ENCODE measurements at places on chromosomes 16 and 17.

DNA sequence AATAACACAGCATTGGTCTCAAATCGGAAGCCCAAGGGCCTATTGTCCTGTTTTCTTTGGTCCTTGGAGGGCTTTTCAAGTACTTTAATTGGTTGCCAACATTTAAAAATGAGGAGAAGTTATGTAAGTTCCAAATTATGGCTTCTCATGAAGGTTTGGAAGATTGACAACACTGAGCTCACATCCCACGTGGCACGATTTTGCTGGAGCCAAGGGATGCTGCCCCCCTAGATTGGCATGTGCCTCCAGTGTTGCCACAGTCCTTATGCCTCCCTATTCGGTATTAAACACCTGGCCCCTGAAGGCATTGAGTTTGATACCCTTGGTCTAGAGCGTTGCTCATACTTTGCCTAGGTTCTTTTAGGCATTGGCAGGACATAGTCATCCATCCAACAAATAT, 108.0 kb downstream of the ZNF18 start:
- no peak for DNase-seq

GRCh38 chr17:44967026-44967906, 837 bp downstream of the C1QL1 start:
- DNase-seq, result no peak

- DNase-seq, result no peak
Observed at GRCh38 chr16:83781-84615, 6.0 kb downstream of the MPG start.

GRCh38 chr16:87597324-87597830, 4.9 kb upstream of the JPH3 start:
- no peak for DNase-seq

DNA sequence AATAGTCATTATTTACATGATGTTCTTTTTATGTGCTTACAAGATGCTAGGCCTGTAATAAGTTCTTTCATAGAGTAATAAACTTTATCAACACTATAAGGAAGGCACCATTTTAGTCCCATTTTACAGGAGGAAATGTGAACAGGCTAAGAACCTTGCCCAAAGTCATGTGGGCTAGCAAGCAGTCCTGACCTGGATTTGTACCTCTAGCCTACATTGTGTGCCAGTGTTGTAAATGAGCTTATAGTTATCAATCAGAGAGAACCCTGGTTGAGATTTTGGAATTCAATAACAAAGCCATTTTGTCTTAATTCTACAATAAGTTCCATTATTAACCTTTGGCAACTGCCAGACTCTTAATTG, 6.7 kb upstream of the TBKBP1 start:
- DNase-seq, result no peak

- no peak for DNase-seq
Observed at GRCh38 chr17:68185820-68186219, 62.0 kb upstream of the AMZ2 start.

DNA sequence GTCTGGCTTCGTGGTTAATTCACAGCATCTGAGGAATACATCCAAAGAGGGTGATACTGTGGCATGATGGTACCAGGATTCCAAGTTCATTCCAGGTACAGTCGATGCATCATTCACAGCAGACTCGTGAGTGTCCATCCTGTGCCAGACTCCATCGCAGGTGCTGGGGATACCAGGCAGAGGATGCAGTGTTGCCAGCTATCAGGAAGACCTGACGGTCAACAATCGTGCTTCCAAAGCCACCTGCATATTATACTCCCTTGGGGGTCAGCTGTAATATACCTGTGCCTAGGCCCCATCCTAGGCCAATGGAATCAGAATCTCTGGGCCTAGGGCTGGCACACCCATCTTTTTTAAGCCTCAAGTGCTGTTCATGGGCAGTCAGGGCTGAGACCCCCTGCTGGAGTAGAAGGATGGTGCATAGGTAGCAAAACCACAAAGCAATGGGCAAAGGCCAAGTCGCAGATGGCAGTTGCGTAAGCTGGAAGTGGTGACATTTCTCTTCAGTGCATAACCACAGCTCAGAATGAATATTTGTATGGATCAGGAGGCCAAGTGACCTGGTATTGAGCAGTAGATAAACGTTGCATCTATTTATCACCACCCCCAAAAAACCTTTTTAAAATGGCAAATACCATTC, 42.9 kb upstream of the C16orf78 start:
- DNase-seq, result no peak

DNA sequence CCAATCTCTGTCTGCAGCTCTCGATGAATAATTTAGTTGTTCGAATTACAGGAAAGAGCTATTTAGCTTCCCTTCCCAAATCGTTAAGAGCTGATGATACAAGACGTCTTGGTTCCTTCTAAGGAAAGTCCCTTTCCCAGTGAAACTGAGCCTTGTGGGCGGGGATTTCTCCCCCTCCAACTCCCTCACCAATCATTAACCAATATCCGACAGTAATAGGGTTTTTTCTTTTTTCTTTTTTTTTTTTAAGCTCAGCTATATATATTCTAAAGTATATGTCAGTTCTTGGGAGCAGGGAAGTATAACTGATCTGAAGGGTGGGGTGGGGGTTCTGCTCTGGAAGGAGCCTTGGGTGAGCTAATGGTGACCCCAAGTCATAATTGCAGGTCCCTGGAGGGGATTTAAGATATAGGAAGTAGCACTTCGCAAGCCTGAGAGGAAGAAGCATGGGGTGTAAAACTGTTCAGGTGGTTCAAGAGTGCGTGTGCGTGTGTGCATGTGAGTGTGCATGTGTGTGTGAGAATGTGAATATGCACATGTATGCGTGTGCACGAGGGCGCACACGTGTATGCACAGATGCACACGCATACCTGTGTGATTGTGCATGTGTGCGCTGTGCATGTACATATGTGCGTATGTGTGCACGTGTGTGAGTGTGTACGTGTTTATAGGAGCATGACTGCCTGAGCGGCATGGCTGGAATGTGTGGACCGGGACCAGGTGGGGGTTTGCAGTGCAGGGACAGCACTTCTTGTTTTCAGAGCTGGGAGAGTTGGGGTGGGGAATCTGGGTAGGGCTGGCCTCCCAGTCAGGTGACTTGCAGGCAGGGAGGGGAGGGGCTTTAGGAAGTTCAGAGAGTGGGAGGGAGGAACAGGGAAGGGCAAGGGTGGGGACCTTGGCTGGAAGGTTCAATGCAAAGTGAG, 42.7 kb downstream of the SOCS3 start:
- DNase-seq, result no peak

- DNase-seq, result no peak
Observed at GRCh38 chr17:80219763-80220053, 425 bp downstream of the SGSH start.

DNA sequence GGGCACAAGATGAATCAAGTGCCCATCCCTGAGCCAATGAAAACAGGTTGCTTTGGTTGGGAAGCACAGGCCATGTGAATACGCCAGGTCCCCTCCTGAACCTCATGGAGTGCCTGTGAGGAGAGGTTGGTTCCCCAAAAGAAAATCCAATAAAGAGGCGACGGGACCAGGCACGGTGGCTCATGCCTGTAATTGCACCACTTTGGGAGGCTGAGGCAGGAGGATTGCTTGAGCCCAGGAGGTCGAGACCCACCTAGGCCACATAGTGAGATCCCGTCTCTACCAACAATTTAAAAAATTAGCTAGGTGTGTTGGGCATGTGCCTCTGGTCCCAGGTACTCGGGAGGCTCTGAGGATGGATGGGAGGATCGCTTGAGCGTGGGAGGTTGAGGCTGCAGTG, 3.5 kb upstream of the CORO1A start:
- no peak for DNase-seq

DNA sequence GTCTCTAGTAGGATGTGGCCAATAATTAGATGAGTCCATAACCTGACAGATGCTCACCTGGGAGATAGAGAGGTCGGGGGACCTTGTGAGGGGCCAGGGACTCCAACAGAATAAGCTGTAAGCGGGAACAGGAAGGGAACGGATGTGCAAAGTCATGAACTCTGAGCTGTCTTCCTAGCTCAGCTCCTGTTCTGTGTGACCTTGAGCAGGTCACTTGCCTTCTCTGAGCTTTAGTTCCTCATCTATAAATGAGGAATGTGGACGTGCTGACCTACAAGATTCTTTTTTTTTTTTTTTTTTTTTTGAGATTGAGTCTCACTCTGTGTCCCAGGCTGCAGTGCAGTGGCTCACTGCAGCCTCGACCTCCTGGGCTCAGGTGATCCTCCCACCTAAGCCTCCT, 58.9 kb downstream of the AKAP1 start:
- no peak for DNase-seq

DNA sequence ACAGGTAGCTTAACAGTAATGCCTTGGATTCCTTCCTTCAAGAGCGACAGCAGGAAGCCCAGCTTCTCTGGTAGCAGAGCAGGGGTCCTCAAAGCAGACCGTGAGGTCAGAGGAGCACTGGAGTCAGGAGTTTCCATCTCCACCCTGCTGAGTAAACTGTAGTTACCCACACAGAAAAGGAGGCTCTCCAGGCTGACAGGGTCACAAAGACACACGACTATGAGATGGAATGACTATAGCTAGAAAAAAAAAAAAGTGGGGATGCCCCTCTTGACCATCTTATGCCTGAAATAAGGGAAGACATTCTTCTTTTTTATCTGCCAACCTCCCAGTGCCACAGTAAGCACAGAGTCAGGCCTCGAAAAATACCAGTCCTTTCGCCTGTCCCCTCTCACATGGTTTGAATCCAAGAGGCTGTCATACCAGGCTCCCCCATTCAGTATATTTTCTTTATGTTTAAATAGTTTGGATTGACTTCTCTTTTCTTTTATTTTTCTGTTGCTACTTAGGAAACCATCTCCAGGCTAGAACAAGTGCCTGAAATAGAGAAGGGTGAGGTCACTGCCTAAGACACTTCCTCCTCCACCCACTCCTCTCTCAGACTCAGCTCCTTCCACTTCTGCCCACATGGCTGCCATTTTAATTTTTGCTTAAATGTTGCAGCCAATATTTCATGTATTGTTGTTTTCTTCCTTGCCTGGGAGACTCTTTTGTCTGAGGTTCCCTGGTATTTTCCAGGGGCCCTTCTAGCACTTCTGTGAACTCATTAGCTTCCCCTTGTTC, 707.4 kb downstream of the MAF start:
- no peak for DNase-seq

- peak; percentile 25 for DNase-seq
Observed at GRCh38 chr16:2791174-2791573, 3.8 kb upstream of the PRSS33 start.

DNA sequence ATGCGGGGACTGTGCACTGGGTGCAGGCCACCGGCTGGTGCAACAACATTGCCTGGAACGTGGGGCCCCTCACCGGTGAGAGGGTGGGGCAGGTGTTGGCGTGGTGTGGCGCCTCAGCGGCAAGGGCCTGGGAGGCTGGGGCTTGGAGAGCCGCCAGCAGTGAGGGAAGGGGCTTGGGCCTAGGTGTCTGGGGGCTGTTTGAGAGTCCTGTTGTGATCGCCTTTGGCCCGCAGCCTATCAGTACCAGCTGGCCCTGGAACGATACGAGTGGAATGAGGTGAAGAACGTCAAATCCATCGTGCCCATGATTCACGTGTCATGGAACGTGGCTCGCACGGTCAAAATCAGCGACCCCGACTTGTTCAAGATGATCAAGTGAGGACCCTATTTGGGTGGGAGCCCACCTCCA, 2.6 kb upstream of the TMEM88 start:
- no peak for DNase-seq

- DNase-seq, result no peak
Observed at GRCh38 chr16:51757124-51757470, 606.0 kb upstream of the SALL1 start.

DNA sequence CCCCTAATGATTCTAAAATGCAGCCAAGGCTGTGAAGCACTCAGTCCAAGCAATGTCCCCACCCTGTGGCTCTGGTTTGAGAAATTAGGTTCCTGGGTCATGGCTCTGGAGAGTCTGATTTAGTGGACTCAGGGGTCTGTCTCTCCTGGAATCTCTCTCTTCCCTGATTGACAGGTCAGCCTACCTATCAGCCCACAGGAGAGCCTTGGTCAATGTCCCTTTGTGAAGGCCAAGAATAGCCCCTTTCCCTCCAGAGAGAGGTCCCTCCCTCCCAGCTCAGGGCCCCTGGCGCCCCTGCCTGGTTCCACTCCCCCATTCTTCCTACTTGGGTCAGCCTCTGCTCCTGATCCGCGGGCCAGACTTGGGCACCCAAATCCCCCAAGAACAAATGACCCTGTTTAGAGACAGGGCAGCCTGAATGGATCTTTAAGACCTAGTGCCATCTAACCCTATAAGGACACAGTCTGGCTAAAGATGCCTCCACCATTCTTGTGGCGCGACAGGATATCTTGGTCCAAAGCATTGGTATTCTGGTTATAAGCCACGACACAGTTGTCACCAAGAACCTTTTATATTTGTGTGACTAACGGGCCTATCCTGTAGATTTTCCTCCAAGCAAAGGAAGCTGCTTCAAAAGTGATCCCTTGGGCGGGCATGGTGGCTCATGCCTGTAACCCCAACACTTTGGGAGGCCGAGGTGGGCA, 38.3 kb upstream of the PRSS54 start:
- DNase-seq, result no peak

DNA sequence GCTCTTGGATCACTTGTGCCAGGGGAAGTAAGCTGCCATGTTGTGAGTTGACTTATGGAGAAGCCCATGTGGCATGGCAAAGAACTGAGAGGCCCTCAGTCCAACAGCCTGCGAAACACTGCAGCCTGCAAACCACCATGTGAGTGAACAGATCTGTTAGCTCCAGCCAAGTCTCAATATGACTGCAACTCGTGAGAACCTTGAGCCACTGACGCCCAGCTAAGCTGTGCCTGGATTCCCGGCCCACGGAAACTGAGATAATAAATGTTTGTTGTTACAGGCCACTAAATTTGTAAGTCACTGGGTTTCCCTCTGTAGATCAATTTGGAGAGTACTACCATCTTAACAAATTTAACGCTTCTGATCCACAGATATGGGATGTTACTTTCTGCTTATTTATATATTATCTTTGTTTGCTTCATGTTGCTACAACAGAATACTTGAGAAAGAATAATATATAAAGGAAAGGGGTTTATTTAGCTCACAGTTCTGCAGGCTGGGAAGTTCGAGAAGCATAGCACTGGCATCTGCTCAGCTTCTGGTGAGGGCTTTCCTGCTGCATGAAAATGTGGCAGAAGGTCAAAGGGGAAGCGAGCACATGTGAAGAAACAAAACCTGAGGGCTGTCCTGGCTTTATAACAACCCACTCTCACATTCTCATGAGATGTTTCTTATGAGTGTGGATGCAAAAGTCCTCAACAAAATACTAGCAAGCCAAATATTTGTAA, 29.4 kb upstream of the ATP2A3 start:
- DNase-seq, result peak; percentile 36

DNA sequence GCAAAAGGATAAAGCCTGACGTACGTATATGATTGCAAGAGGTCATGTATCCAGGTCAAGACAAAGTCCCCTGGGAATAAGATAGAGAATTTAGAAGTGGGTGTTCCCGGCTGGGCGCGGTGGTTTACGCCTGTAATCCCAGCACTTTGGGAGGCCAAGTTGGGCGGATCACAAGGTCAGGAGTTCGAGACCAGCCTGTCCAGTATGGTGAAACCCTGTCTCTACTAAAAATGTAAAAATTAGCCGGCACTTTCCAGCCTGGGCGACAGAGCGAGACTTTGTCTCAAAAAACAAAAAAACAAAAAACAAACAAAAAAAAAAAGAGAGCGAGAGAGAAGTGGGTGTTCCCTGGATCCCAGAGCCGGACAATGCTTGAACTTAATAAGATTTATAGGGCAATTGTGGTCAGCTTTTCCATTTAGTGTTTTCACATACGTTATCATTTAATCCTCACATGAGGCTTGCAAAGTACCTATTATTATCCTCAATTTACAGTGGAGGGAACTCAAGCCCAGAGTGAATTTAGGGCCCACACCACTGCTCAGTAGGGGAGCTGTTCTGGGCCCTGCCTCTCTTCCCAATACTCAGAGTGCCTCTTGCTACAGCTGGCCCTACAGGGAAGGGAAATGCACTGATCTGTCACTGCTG, 481 bp upstream of the GLTPD2 start:
- DNase-seq, result no peak
